ENCODE measurements at places on chromosomes 12 and 14. TPM values are rescaled to one million over a fixed set of nuclear protein-coding genes. Genes with fewer than 3 reads are reported as not detected.

DNA sequence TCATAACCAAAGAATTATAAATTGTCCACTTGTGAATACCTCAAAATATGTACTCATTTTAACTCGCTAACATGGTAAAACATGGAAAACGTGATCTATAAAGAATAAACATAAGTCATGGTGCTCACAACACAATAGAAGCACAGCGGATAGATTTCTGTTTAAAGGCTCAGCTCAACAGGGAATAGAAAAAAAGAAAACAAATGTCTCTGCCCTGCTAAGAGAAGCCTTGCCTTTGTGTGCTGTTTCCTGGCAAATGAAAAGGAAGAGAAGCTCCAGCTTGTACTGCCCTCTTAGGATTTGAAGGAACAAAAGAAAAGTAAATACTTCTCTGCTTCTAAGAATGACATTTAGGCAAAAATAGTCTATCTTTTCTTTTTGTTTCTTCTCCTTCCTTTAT is 121.0 kb upstream of the KRR1 start:
- peak; percentile 36 for DNase-seq

- peak; percentile 20 for DNase-seq
These were observed 3.2 kb upstream of the DUSP6 start for GRCh38 chr12:89355243-89356068.

The USP5 gene
- total RNA-seq = 69.9 TPM

DNA sequence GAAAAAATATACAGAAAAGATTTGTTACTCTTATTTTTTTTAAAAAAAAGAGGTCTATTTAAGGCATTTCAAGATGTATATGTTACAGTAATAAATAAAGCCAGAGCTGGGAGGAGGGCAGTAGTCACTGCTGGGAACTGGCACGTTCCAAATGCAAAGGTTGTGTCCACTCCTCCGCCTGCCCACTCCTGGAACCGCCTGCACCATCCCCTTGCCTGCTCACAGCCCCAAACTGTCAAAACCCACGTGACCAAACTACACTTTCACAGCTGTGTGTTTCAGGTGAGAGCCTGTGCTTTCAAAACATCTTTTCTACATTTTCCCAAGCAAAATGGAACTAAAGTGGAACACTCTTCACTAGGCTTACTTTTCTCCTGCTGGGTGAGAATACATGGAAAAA is 160.4 kb downstream of the TTC7B start:
- no peak for DNase-seq

DNA sequence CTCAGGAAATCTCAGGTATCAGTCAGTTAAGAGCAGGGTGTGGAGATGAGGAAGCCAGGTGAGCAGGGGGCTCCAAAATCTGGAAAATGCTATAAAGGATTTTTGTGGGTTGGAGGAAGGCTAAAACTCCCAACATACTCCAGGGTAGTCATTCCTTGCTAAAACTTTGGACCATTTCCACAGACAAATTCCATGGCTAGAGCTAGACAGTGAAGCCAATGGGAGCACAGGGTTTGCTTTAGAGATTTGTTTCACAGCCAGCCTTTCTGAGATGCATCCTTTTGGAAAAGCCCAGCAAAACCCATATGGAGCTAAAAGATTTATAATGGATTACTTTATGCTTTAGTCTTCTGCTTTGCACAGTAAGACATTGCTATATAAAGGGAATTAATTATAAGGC is 146.5 kb downstream of the SAMD4A start:
- DNase-seq = peak; percentile 30

The C12orf50 gene
- total RNA-seq = under 0.01 TPM

The CLEC12A gene
- total RNA-seq = not detected

The SLC7A7 gene
- total RNA-seq = 6.3 TPM

GRCh38 chr12:83818881-83819280 is 1093.7 kb downstream of the SLC6A15 start:
- peak; percentile 54 for DNase-seq

DNA sequence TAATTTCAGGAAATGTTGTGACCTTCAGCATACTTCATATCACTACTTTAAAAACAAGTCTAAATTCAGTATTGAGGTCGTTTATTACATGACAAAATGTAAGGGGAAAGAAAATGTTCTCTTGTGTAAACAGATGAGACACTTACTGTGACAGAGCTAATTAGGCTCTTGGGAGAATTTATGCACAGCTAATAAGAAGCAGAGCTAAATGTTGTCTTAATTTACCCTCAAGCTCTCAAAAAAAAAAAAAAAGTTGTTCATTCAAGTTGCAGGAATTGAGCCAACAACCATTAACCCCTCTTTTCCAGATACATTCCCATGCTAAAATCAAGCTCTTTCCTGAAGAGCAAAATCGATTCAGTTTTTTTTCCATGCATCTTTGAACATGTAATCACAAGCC is 1419.4 kb downstream of the FSCB start:
- no peak for DNase-seq

- peak; percentile 57 for DNase-seq
These were observed 140.4 kb upstream of the MAX start for GRCh38 chr14:65242732-65243134.

The KIF26A gene
- 2.0 TPM for total RNA-seq

The SCARB1 gene
- 14.7 TPM for total RNA-seq

GRCh38 chr14:94328196-94328595 is 5.1 kb upstream of the SERPINA6 start:
- no peak for DNase-seq

- no peak for DNase-seq
These were observed 109.5 kb downstream of the BBS10 start for GRCh38 chr12:76238688-76239087.

- no peak for DNase-seq
These were observed 109.7 kb downstream of the ADGRD1 start for GRCh38 chr12:131063413-131063812.

The INHBE gene
- total RNA-seq = 26.4 TPM

DNA sequence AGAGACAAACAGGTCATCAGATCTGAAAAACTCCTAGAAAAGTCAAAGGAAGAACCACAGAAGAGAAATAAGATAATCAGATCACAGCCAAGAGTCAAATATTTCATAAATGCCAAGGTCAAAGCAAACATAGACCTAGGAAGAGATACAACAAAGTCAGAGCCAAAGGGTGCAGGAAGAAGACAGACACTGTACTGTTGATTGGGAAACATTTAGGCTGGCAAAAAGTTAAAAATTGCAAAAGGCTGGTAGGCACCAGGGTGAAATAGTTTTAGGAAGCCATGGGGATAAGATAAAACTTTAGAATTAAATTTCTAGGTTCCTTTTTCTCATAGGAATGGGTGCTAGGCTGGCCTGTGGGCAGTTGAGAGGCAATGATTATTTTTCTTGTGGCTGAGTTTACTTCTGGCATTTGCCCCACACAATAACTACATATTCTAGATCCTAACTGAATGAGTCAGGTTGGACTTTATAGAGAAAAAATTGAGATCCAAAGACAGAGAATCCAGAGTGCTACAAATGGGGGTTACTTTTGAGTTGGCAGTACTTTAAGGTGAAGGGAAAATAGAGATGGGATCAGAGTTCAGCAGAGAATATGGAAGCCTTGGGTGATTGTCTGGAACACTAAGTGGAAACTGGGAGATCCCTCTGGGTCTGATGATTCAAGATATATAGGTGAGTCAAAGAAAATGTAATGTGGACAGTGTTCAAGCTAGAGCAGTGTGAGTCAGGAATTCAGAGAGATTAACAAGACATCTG is 215.5 kb downstream of the C12orf50 start:
- peak; percentile 93 for DNase-seq

GRCh38 chr12:75087654-75088053 is 122.0 kb downstream of the KCNC2 start:
- peak; percentile 1 for DNase-seq

The KCNH3 gene
- 0.17 TPM for total RNA-seq

The CACNA1C gene
- 11.4 TPM for total RNA-seq

The AMDHD1 gene
- total RNA-seq = 0.33 TPM

The TC2N gene
- 0.26 TPM for total RNA-seq

GRCh38 chr12:132306885-132307191 is 22.6 kb downstream of the GALNT9 start:
- no peak for DNase-seq

GRCh38 chr12:257521-258321 is 4.9 kb downstream of the SLC6A13 start:
- no peak for DNase-seq

The KRT77 gene
- total RNA-seq = not detected

DNA sequence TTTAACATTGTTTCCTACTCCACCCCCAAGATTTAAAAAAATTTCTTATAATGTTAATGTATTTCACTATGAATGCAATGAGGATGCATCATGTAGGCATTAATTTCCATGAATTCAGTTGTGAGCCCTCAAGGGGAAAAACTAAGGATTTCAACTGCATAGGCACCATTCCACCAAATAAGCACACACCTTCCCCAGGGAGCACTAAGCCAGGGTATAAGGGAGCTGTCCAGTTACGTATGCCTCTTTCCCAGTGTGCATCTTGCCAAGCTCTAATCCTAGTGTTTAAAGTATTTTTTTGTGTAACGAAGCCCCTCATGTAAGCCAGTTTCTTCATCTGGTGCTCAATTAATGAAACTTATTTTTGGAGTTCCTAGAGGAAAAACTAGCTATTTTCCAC is 6.6 kb downstream of the FERMT2 start:
- no peak for DNase-seq

The OSGEP gene
- 29.5 TPM for total RNA-seq

The STYX gene
- total RNA-seq = 13.1 TPM

GRCh38 chr12:52228366-52228765 is 4.7 kb upstream of the KRT7 start:
- DNase-seq = no peak

DNA sequence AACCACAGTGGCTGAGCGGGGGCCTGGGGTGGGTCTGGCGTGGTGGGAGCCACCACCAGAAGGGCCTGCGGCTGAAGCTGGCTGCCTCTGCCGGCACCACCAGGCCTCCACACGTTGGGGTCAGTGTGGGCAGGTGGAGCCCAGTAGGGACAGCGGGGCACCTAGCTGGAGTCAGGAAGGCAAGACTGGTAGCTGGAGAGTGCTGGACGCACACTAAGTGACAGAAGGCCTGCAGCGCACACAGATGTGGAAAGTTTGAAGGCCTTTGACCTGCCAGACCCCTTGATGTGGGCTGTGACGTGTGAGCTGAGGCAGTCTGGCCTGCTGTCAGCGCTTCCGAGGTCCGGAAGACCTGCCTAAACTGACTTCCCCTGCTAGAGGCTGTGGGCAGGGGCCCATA is 26.3 kb downstream of the RIN3 start:
- DNase-seq = no peak

The FGF6 gene
- not detected for total RNA-seq

DNA sequence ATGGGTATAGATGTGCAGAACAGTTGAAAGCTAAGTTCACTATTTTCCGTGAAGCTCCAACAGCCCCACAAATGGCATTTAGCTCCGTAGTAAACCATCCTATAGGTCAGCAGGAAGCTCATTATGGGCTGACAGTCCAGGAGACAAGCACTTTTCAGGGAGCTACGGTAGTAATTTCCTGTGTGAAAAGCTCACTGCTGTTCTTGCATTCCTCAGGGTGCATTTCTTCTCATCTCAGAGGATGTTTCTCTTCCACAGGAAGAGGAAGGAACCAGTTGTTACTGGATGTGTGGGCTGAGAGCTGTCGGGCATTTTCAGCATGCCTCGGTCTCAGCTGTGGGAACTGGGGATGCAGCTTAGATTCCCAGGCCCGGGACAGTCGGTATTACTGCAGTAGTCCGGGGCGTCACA is 72.8 kb downstream of the GALNT4 start:
- peak; percentile 69 for DNase-seq

DNA sequence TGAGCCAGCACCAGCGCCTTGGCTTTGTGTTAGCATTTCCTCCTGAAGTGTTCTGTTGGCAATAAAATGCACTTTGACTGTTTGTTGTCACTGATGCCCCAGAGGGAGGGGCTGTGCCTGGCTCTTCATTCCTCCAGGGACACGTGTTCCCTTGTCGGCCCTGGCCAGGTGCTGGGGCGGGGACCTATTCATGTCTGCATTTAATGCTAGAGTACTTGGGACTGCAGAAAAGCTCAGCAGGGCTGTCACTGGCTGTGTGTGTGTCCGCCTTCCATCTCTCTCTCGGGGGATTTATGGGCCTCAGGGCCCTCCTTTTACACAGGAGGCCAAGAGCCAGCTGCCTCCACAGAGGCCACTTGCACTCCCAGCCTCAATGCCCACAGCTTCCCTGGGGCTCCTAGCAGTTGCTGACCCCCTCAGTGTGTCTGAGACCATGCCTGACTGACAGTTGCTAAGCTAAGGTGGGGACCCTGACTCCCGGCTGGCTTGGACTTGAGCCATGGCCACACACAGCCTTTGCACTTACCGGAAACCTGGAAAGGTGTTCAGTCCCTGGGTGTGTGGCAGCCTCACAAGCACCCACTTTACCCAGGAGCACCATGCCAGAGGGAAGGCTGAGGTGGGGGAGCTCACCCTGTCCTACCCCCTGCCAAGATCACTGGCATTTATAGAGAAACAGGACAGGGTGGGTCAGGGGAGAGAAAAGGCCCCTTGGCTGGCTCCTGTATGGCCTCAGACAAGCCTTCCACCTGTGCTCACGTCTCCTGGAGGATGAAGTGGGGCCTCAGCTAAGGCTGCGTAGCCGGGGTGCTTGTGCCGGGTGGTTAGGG is 27.8 kb downstream of the HIP1R start:
- DNase-seq = no peak

GRCh38 chr14:72644758-72645489 is 249.0 kb downstream of the DPF3 start:
- DNase-seq = no peak

GRCh38 chr14:55819610-55820304 is 239.8 kb downstream of the KTN1 start:
- DNase-seq = no peak

The OR6C1 gene
- not detected for total RNA-seq

DNA sequence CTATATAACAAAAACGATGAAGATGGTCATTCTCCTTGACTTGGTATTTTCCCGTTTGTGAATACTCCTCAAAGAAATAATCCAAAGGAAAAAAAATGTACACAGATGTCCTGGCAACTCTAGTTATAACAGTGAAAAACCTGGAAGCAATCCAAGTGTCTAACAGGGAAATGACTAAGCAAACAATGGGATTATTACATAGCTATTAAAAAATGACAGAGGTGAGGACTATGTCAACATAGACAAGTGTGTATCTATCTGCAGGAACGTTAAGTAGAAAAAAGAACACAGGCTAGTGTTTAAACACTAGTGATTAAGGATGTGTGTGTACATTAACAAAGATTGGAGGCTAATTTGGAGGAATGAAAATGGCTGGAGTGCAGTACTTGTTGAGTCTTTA is 5.9 kb upstream of the APOLD1 start:
- peak; percentile 88 for DNase-seq

- no peak for DNase-seq
These were observed 289.9 kb upstream of the SFSWAP start for GRCh38 chr12:131420867-131421447.

The BBOF1 gene
- total RNA-seq = 4.4 TPM

- no peak for DNase-seq
These were observed 296.4 kb downstream of the DPF3 start for GRCh38 chr14:72597252-72598233.

Measured in fibroblast of lung (primary cell).